ENCODE measurements at places on chromosomes 6 and 20. TPM values are rescaled to one million over a fixed set of nuclear protein-coding genes. Genes with fewer than 3 reads are reported as not detected.

KIAA1586 gene
- 3.2 TPM for polyA plus RNA-seq

ACSS1 gene
- polyA plus RNA-seq = 15.8 TPM

C6orf62 gene
- polyA plus RNA-seq = 80.9 TPM

PARD6B gene
- polyA plus RNA-seq = 2.0 TPM

BPIFB1 gene
- 333 TPM for polyA plus RNA-seq

FILIP1 gene
- 5.6 TPM for polyA plus RNA-seq

HAO1 gene
- polyA plus RNA-seq = not detected

RBM24 gene
- 1.7 TPM for polyA plus RNA-seq

DUSP22 gene
- polyA plus RNA-seq = 48.5 TPM

MATN4 gene
- polyA plus RNA-seq = 0.24 TPM

MYBL2 gene
- 4.4 TPM for polyA plus RNA-seq

TAGAP gene
- polyA plus RNA-seq = 1.7 TPM

SRF gene
- 17.9 TPM for polyA plus RNA-seq

BNIP5 gene
- 0.02 TPM for polyA plus RNA-seq

NNAT gene
- polyA plus RNA-seq = 20.6 TPM

CST1 gene
- not detected for polyA plus RNA-seq

VWA7 gene
- polyA plus RNA-seq = 6.7 TPM

TEAD3 gene
- polyA plus RNA-seq = 15.0 TPM

UST gene
- 4.5 TPM for polyA plus RNA-seq

LY6G6F gene
- not detected for polyA plus RNA-seq

CGA gene
- not detected for polyA plus RNA-seq

HUS1B gene
- 0.35 TPM for polyA plus RNA-seq

TINAG gene
- polyA plus RNA-seq = not detected

CCN6 gene
- not detected for polyA plus RNA-seq

IL17F gene
- not detected for polyA plus RNA-seq

HLA-DRB5 gene
- polyA plus RNA-seq = 18.2 TPM

SLC32A1 gene
- not detected for polyA plus RNA-seq

BMP2 gene
- polyA plus RNA-seq = 13.9 TPM

FOXQ1 gene
- polyA plus RNA-seq = 11.7 TPM

RIPOR3 gene
- 7.4 TPM for polyA plus RNA-seq

ARID1B gene
- polyA plus RNA-seq = 10.5 TPM

NTSR1 gene
- polyA plus RNA-seq = 3.7 TPM

IL22RA2 gene
- polyA plus RNA-seq = 0.02 TPM

HLA-DOA gene
- 12.8 TPM for polyA plus RNA-seq

BMP6 gene
- 2.3 TPM for polyA plus RNA-seq

TCF19 gene
- 4.1 TPM for polyA plus RNA-seq

TRAPPC3L gene
- not detected for polyA plus RNA-seq

KIF6 gene
- 1.9 TPM for polyA plus RNA-seq

TMEM244 gene
- polyA plus RNA-seq = not detected

SLC12A5 gene
- polyA plus RNA-seq = not detected

LTB gene
- polyA plus RNA-seq = 31.9 TPM

OSBPL2 gene
- 19.1 TPM for polyA plus RNA-seq

PBOV1 gene
- not detected for polyA plus RNA-seq

NINL gene
- 4.5 TPM for polyA plus RNA-seq

CLIC5 gene
- polyA plus RNA-seq = 14.8 TPM

All from lung (tissue), 17 donors.